Caco-2 (cell line): ENCODE measurements at places on chromosomes 3 and 15.

GRCh38 chr3:36540888-36541518 is 160.7 kb downstream of the STAC start:
- no peak for DNase-seq

GRCh38 chr15:52383100-52383588 is 87.5 kb upstream of the MYO5C start:
- DNase-seq = no peak

- no peak for DNase-seq
These were observed 87.2 kb downstream of the PRICKLE2 start for GRCh38 chr3:64138046-64138445.

- no peak for DNase-seq
These were observed 324.5 kb upstream of the ROBO2 start for GRCh38 chr3:76715426-76715825.

DNA sequence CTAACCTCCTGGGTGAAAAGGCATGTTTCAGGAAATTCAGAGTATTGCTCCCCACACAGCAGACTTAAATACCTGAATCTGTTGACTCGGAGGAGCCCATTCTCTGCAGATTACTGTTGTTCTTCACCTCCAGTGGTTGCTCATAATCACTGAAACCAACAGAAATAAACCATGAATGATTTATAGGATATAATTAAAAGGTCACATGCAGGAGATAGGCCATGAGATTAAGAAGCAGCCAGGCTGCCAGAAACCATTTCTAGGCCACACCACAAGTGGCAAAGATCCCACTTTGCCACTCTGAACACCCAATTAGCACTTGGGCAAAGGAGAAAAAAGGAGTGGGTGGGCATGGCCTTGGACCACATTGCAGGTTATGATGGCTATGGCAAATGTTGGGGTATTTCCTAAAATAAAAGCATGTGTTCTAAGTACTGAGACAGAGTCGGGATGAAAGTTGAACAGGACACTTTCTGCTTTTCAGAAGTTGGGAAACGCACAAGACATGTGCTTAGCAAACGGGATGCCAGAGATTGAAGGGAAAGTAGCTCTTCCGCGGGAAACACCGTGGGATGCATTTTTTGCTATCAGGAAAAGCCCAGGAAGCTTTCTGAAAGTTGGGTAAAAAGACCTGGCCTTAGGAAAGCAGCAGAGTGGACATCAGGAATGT is 1.5 kb downstream of the CDC25A start:
- no peak for DNase-seq

DNA sequence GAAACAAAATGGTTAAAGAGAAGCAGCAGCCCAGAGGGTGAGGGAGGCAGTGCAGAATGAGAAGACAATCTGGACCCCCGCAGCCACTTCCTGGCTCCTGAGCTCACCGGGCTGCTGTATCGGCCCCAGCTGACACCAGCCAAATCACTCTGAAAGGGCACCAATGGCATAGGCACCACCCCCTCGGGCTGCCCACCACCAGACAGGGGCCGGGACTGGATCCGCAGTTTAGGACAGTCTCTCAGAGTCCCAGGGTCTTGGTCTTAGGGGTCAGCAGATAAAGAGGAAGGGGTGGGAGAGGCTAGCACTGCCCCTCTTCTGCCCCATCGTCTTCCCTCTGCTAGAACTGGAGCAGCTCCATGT is 17.9 kb upstream of the EHD4 start:
- DNase-seq = peak; percentile 13

GRCh38 chr3:52696830-52697631 is 8.6 kb downstream of the GLT8D1 start:
- no peak for DNase-seq

GRCh38 chr15:35311615-35312014 is 226.5 kb upstream of the NANOGP8 start:
- DNase-seq = no peak

DNA sequence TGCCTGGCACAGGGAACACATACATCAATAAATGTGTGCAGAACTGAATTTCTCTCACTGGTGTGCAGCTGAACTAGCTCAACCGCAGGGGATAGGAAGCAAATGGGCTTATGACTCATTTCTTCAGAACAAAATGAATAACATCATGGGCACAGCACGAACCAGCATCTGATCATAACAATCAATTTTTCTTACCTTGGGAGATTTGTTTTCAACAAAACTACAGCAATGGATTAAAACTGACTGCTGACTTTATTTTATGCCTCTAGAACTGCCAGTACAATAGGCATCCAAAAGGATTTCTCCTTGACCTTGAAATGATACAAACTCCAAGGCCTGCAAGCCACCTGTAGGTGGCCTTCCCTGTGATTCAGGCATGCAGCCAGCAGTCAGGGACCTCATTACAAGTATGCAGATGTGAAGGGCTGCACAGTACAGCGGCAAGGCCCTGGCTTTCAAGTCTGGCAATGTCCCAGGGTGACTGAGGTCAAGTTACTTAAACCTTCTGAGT is 26.1 kb downstream of the TAMM41 start:
- no peak for DNase-seq

DNA sequence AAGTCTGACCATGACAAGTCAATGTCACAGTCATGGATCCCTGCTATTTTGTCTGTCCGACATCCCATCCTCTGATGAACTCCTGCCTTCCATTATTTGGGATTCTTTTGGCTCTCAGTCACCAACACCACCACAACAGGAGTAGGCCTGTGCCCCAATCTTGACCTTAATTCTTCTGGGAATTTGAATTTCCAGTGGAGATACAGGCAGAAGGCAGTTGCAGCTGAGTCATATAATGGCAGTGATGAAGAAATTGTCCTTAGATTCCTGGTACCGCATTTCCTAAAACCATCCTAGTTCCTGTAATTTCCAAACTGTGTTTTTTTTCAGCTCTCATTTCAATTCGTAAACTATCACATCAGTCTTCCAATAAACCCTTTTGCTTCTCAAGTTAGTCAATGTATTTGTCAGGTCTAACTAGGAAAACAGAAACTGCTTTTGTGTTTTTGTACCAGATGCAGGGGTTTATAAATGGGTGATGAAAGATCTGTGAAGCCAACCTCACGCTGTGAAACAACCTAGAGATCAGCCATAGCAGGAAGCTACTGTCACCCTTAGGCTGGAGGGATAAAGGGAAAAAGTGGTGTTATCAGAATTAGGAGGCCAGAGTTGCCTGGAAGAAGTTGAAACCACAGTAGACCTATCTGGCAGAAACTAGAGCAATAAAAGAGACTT is 126.3 kb upstream of the TMEM108 start:
- DNase-seq = no peak

- DNase-seq = no peak
These were observed 94.9 kb upstream of the NSMCE3 start for GRCh38 chr15:29364426-29365078.

GRCh38 chr3:160697637-160698380 is 20.8 kb downstream of the ARL14 start:
- DNase-seq = no peak

DNA sequence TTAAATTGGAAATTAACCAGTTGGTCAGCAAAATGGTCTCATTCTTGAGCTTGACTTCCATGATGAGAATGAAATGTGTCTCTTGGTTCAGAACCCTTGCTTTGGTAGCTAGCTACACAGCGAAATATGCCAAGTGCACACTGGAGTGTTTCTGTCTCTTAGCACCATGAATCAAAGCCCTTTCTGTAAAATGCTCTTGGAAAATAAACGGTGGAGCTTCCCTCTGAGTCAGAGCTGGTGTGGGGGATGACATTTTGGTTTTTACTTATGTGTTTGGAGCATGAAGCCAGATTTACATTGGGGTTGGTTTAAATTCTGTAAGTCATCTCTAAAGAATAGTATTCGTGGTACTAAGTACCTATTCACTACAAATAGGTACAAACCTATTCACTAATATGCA is 85.1 kb upstream of the NANOGP8 start:
- DNase-seq = no peak

DNA sequence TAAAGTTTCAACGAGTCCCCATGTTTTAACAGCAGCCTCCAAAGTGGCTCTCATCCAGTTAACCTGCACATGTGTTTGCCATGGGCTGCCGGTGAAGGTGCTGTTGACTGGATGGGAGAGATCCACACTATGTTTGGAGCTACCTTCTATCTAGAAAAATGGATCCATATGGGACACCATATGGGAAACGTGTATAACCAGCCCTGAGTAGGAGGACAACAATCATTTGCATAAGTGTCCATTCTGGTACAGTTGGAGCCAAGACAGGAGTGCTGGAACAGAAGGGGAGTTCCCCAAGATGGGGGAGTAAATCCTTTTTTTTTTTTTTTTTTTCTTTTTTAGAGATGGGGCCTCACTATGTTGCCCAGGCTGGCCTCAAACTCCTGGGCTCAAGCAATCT is 36.6 kb downstream of the MKRN2 start:
- DNase-seq = no peak

DNA sequence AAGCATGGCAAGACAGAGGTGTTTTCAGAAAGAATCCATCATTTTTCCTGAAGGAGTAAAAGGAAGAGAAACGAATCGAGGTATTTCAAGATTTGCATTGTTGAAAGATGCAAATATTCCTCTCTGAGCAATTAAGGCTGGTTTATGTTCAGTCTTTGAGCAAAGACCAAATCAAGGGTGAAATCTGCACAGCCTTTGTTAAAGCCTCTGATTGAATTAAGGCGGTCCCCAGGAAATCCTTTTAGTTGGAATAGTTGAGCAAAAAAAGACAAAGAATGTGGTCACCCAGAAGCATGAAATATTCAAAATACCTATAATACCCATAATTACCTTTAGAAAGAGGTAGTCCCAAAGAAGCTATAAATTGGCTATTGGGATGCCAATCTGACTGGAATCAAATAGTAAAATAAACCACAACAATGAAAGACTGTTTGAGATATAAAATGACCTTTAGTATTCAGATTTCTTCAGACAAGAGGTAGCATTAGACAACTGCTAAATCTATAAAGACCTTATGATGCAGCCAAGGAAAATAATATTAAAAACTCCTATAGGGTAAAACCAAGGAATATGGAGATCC is 1218.1 kb downstream of the ROBO2 start:
- DNase-seq = no peak

- DNase-seq = no peak
These were observed 267.4 kb downstream of the ABHD5 start for GRCh38 chr3:43958005-43958770.

DNA sequence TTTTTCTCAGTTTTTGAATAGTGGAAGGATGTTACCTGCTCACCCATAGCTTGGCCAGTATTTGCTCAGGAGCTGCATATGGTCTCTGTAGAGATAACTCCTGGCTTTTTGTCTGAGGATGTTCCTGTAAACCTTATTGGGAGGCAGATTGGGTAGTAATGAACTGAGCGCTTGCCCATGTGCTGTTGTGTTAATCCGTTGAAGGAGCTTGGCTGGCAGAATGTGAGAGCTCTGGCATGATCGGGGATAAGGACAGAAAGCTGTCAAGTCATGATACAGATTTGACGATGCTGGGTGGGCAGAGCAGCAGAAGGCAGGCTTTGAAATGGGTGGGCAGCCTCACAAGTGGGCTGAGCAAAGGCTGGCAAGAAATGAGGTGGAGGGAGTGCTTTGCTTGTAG is 27.4 kb downstream of the SH3GL3 start:
- no peak for DNase-seq

DNA sequence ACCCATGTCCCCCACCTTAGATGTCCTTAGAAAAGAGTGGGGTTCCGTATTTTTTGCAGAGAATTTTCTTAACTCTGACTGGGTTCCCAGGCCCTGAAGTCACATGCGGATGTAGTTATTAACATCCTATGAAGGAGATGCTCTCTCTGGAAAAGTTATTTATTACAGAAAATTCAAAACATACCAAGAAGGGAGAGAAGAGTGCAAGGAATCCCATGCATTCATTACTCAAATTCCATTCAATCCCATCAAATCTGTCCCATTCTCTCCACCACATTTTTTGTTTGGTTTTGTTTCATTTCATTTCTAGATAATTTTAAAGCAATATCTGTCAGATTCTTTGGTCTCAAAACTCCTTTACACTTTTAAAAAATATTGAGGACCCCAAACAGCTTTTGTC is 34.3 kb upstream of the ANKRD34C start:
- DNase-seq = no peak

DNA sequence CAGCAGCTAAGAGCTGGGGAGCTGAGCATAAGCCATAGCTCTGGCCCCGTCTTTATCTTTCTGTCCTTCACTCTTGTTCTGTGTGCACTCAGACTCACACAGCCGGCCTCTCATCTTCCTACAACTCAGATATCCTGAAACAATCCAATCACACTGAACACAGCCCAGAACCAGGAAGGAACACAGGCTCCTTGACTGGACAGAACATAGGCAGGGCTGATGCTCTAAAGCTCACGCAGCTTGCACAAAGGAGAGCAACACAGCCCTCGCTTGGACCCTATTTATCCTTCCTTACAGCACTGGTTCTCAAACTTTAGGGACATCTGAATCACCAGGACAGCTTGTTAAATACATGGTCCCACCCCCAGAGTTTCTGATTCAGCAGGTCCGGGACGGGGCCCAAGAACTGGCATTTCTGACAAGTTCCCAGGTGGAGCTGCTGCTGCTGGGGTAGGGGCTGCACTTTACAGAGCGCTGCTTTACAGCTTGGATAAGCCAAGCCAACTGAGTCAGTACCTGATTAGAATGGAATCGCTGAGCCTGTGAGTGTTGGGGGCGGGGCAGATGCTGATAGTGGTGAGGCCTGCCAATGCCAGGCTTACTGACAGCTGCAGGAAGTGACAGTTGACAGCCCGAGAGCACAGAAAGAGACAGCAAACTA is 65.1 kb downstream of the MRPL46 start:
- no peak for DNase-seq

GRCh38 chr15:101266034-101266433 is 11.3 kb downstream of the SELENOS start:
- no peak for DNase-seq

- DNase-seq = peak; percentile 76
These were observed 835 bp downstream of the UBE3A start for GRCh38 chr15:25437777-25438600.

- no peak for DNase-seq
These were observed 66.2 kb downstream of the HES1 start for GRCh38 chr3:194201953-194202666.

GRCh38 chr3:70824078-70824477 is 511.6 kb upstream of the MDFIC2 start:
- DNase-seq = no peak

DNA sequence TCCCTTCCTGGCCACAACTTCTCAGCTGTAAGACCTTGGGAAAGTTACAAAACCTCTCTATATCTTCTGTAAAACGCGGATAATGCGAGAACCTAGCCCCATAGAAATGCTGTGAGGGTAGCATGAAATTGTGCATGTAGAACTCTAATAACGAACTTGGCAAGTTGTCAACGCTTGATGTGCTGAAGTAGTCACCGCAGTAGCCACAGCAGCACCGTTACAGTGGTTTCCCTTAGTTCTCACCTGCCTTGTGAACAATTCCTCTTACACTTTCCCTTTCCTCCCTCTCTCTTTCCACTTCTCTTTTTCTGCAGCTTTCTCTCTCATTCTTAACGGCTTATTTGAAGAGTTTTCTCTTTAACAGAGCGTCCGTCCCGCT is 447 bp upstream of the SHQ1 start:
- DNase-seq = no peak

GRCh38 chr3:14413381-14414071 is 11.1 kb downstream of the SLC6A6 start:
- no peak for DNase-seq

GRCh38 chr3:40302784-40303183 is 6.7 kb upstream of the EIF1B start:
- no peak for DNase-seq
